EH (cell line): ENCODE measurements at places on chromosomes 2 and 18.

- DNase-seq, result no peak
Measured at GRCh38 chr2:16330571-16330970, 335.1 kb downstream of the CYRIA start.

- no peak for DNase-seq
Measured at GRCh38 chr2:136703214-136703613, 62.1 kb upstream of the THSD7B start.

- no peak for DNase-seq
Measured at GRCh38 chr18:6414723-6415417, at the start of gene L3MBTL4. Gene L3MBTL4, minus strand, starts transcription at chr18:6414911. Its CDS starts 103,286 bp downstream, at chr18:6311625.

DNA sequence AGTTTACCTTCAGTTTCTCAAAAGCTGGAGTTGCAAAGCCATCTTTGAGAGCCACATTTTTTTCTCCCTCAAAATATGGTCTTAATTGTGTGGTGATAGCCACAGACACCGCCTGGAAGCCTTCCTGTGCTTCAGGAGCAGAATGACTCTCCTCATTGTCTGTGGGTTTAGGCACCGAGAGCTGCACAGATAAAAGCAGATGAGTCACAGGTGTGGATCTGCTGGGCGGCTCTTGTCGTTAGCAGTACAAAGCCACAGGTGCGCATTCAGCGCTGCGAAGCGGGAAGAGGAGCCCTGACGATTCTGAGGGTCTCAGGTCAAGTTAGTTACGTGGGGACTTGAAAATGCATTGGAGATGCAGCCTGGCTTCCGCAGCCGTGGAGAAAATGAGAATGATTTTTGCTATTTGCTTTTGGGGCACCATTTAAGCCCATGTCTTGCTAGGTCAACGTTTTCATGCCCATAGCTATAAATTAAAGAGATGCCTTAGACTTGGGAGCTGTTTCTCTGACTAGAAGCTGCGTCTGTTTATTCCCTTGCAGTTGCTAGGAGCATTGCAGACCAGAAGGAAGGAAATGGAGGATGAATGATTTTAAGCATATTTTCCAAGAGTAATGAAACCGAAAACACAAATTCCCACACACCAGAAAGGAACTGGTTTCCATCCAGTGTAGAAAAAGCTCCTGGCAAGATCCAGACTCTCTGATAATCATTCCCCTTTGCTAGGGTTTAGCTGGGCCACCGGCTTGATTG, 51.5 kb downstream of the KLHL29 start:
- DNase-seq, result peak; percentile 25

GRCh38 chr2:182048088-182048487, 62.4 kb downstream of the PPP1R1C start:
- no peak for DNase-seq

GRCh38 chr2:62440281-62440946, 65.6 kb downstream of the TMEM17 start:
- no peak for DNase-seq

DNA sequence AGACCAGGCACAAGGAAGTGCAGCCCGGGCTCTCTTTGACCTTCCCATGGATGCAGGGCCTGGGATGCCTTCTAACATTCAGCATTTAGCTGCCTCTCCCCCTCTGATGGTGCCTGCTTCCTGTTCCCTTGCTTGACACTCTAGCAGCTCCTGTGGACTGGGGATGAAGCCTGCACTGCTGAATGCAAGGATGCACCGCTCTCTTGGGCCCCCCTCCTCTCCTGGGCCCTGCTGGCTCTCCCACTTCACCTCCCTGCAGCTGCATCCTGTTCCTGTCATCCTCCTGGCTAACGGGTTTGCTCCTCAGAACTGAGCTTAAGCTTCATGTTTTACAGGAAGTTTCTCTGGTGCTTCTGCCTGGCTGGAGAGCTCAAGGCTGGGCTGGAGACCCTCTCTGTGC, 254.1 kb downstream of the TSN start:
- DNase-seq, result no peak

GRCh38 chr18:79068341-79068936, 755 bp upstream of the ATP9B start:
- DNase-seq, result peak; percentile 9

- DNase-seq, result no peak
Measured at GRCh38 chr18:39211461-39211860, 1645.9 kb upstream of the CELF4 start.

DNA sequence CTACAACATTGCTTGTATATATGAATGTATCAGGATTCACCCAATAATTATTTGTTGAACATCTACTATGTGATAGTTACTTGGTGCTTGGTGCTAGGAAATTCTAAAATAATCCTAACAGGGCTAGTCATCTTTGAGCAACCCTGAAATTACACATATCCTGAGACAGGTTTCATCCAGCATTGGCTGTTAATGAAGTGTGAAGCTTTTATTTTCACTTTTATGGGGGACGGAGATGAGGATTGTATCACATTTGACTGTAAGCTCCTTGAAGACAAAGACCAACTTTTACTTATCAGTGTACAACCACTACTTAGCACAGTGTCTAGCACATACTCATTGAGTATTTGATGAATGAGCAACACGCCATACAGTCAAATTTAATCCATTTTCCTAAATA, 6.8 kb upstream of the GALM start:
- DNase-seq, result no peak

DNA sequence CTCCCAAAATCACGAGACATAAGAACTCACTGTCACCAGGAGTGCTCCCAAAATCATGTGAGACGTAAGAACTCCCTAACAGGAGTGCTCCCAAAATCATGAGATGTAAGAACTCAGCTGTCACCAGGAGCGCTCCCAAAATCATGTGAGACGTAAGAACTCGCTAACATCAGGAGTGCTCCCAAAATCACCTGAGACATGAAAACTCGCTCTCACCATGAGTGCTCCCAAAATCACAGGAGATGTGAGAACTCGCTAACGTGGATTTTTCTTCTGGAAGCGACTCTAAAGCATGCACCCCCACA, 53.1 kb downstream of the CTDP1 start:
- DNase-seq, result no peak

- no peak for DNase-seq
Measured at GRCh38 chr2:86357392-86357963, 20.1 kb upstream of the REEP1 start.

GRCh38 chr18:80137976-80138375, 28.9 kb downstream of the ADNP2 start:
- no peak for DNase-seq

GRCh38 chr2:234463626-234464290, 33.1 kb downstream of the ARL4C start:
- DNase-seq, result no peak

GRCh38 chr18:75475228-75475627, 47.7 kb upstream of the SMIM21 start:
- peak; percentile 96 for DNase-seq

GRCh38 chr18:23340661-23341060, 112.4 kb upstream of the RIOK3 start:
- no peak for DNase-seq

- peak; percentile 74 for DNase-seq
Measured at GRCh38 chr2:99926986-99927385, 215.4 kb downstream of the AFF3 start.

DNA sequence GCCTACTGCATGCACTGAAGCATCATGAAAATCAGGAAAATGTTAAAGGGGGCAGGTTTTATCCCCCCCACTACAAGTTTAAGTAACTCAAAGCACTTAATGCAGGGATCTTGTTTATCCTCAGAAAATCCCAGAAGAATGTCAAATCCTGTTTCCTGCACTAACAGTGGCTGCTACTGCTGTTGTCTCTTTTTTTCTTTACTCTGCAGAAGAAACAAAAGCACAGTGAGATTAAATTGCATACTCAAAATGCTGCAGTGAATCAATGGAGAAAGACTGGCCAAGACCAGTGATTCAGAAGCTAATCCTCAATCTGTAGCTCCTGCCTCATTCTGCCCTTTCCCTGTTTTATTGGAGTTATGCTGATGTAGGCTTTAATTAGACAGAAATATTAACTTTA, 332.3 kb upstream of the FIGN start:
- no peak for DNase-seq

DNA sequence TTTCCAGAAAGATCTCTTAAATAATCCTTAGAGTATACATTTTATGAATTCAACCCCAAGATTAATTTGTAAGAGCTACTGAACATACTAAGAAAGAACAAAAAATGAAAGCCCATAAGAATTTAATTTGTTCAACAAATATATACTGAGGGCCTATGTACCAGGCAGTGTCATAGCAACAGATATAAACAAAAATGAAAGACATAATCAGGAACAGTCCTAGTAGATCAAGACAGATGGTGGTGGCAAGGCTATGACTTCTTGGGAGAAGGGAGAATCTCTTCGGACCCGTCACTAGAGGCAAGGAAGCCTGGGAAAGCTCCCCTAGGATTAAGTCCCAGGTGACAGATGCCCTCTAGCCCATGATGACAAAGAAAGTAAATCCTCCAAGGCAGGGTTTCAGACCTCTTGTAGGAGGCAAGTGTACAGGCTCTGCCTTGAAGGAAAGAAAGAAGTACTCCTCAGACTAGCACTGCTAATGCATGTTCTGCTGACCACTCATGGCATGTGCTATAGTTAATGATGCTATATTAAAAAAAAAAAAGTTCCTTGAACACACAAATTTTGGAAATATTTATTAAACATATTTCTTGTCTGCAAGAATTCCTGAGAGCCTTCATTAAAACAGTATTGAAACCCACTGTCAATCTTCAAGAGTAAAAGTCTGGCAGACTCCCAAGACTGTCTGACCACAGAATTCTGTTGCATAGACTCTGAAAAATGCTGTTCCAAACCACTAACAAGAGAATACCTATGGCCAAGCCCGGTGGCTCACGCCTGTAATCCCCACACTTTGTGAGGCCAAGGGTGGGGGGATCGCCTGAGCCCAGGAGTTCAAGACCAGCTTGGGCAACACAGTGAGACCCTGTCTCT, 31.5 kb downstream of the NOL10 start:
- peak; percentile 90 for DNase-seq

DNA sequence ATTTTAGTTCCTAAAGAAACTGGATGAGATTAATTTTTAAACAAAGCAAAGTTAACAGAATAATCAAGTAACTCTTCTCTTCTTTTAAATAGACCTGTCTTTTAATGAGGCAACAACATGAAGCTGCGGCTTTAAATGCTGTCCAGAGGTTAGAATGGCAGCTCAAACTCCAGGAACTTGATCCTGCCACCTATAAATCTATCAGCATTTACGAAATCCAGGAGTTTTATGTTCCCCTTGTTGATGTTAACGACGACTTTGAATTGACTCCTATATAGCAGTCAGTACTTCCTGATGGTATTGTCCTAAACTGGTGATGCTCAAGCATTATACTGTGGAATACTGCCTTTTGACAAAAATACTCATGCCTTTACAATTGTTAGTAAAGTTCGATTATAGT, 53.7 kb upstream of the TWSG1 start:
- no peak for DNase-seq

- peak; percentile 22 for DNase-seq
Measured at GRCh38 chr2:160454070-160454797, 39.4 kb downstream of the RBMS1 start.

GRCh38 chr2:148971547-148971946, 67.0 kb upstream of the LYPD6B start:
- DNase-seq, result no peak

DNA sequence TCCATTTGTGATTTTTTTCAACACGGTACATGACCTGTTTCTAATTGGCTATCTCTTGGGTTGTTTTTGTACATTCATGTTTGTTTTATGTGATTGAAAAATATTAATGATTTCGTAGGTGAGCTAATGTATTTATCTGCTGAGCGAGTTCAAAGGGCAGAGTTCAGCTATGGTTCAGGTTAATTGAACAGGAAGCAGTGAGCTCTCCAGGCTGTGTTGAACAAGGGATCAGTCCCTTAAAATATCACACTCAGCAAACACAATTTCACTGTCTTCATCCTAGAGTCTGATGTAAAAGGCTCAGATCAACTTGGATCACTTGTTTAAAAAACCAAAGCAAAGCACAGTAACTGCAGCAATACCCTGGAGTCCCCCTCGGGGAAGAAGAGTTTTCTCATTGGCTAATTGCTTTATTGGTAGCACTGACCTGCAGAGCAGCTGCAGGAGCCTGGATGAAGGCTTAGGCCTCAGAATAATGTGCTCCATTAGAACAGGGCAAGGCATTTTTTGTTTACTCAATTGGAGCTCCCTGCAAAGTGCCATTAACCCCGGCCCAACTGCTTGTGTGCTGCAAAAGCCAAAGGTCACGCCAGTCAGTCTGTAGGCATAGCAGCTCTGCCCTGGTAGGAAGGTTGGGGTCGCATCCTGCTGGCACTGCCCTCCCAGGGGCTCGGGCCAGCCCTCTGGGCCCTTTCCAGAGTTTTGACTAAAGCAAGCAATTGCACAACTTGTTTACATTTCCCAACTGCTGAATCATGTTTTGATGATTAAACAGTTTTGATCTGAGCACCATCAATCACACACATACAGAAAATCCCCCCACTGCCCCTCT, 10.5 kb downstream of the ONECUT2 start:
- no peak for DNase-seq

GRCh38 chr2:199315299-199316179, 142.2 kb downstream of the SATB2 start:
- DNase-seq, result peak; percentile 59

DNA sequence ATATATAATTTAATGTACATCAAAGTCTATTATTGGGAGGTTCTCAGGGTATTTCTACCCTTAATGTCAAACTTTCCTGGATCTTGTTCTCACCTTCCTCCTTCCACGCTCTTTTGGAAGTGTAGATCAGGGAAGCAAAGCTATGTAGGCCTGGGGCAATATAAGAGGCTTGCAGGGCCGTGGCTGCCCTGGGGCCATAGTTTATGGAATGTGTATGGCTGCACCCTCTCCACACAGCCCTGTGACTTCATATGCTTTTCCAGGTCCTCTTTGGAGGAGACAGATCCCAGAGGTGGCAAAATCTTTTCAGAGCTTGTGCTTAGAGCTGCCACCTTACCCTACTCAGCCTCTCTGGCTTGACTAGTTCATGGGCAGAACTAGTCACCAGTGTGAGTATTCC, 82.9 kb downstream of the PLB1 start:
- peak; percentile 18 for DNase-seq

- peak; percentile 38 for DNase-seq
Measured at GRCh38 chr2:207283356-207283755, 117.6 kb upstream of the KLF7 start.

GRCh38 chr2:64457524-64457923, 3.6 kb downstream of the LGALSL start:
- no peak for DNase-seq

DNA sequence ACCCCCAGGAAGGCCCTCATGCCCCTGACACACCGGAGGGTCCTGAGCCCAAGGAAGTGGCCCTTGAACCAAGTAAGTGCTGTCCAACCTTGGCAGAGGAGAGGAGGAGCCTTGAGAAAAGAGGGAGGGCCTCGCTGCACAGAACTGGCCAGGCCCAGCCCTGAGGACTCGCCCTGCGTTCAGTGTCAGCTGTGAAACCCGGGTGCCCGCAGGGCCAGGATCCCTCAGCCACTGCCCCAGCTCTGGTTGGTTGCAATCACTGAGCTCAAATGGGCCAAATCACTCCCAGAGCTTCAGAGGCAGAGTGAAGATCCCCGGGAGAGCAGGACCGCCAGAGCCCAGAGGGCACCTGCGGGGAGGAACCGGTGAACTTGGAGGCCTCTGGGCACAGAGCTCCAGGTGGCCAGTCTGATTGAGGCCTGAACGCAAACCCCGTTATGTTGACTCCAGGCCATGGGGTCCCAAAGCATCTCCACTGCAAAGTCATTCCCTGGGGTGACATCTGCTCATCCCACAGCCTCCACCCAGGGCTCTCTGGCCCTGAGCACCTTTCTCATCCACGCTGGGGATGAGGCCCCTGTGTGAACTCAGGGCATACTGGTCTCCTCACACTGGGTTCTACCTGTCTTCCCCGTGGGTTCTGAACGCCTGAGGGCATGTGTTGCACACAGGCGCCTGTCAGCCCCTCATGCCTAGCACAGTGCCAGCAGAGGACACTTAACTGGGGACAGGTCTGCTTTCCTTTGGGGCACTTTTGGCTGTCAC, 11.9 kb downstream of the GBX2 start:
- DNase-seq, result no peak
